ENCODE measurements at places on chromosomes 1 and 21.
A peak's percentile ranks its signal among the peaks of the same experiment; 100 is the strongest.

- DNase-seq, result no peak
Measured at GRCh38 chr21:27796106-27796505, 829.2 kb upstream of the ADAMTS5 start.

DNA sequence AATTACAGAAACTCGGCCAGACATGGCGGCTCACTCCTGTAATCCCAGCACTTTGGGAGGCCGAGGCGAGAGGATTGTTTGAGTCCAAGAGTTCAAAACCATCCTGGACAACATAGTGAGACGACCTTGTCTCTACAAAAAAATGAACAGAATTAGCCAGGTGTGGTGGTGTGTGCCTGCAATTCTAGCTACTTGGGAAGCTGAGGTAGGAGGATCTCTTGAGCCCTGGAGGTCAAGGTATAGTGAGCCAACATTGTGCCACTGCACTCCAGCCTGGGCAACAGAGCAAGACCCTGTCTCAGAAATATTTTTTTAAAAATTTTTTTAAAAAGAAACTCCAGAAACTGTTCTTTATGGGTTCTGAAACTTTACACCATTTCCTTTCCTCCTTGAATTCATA is 38.4 kb upstream of the IFNGR2 start:
- no peak for DNase-seq

GRCh38 chr1:1073743-1074587 is at the start of gene RNF223:
Gene RNF223 (minus strand): TSS chr1:1074306. CDS start chr1:1072566, 1,740 bp downstream.
- peak; percentile 87 for DNase-seq

DNA sequence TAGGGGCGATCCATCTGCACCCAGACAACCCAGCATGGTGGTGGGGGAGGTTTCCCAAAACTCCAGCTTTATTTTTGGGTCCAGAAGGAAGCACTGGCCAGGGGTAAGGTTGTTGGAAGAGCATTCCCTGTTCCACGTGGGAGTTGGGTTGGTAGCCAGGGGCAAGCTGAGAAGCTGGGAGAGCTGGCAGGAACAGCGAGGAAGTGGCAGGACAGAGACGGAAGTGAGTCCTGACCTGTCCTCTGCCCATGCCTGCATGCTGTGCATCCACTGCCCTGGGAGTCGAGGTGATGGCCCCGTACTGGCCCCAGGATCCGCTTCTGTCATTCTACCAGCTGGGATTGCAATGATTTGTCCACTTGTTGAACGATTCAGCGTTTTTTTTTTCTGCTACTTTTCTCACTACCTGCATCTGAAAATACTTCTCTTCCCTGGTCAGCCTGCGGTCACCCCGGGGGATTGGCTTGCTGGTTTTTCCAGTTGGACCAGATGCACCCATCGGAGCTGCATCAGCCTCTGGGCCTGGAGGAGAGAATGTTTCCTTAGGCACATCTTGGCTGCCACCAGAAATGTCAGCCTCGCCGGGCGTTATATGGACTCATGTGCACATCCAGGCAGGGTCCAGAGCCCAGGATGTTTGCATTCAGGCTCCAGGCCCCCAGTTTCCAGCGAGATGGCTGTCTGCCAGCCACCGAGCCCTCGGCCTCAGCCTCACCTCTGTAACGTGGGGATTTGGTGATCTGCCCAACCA is 28.3 kb upstream of the TMPRSS2 start:
- peak; percentile 61 for DNase-seq

- peak; percentile 48 for DNase-seq
Measured at GRCh38 chr1:9907441-9907840, 2.6 kb downstream of the CTNNBIP1 start.

DNA sequence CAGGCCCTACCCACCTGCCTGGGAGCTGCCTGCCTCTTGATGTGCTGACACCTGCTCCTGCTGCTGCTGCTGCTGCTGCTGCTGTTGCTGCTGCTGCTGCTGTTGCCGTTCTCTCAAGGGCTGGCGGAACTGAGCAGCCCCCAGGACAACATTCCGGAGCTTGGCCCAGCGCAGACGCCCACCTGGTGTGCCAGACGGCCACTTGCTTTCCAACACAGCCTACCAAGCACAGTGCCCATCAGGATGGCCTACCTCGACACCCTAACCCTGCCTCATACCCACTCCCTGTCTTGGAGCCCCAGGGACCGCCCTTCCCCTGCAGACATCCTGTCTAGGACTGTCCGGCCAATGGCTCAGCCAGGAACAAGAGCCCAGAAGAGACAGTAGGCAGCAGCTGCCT is 11.8 kb downstream of the DENND4B start:
- no peak for DNase-seq

Data from T47D (cell line).